ENCODE measurements at places on chromosomes 5 and 9.

- no peak for DNase-seq
These were observed 9.9 kb upstream of the NINJ1 start for GRCh38 chr9:93143830-93144530.

DNA sequence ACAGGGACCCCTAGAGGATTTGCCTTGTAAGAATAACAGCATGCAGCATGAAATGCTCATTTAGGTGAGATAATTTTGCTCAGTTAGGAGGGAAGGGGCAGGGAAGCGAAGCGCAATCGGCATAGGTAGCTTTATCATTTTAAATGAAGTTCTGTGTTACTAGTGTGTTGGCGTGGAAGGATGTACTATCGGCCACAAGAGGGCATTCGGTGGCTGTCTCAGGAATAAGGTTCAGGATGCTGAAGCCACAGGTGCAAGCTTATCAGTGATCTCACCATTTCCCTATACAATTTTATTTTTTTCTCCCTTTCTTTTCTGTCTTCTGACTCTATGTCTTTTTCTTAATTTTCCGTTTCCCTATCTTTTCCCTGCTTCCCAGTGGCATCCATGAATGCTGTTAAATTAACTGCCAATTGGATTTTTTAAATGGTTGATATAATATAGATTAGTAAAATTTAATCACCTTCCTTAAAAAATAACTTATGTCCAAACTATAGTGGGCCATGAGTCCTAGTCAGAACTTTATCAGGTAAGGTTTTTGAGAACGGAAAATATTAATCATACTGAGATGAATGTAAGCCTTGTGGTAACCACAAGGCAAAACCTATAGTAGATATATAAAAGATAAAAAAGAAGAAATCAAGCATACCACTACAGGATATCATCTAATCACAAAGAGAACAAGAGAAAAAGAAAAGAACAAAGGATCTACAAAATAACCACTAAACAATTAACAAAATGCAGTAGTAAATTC lies 1.2 kb upstream of the INSL6 start:
- DNase-seq, result peak; percentile 5

- no peak for DNase-seq
These were observed 236.5 kb downstream of the DMRTA1 start for GRCh38 chr9:22682961-22683699.

- DNase-seq, result no peak
These were observed 698 bp upstream of the CACNA1B start for GRCh38 chr9:137876781-137877386.

GRCh38 chr9:131252120-131252519 lies 24.2 kb downstream of the FAM78A start:
- no peak for DNase-seq

- no peak for DNase-seq
These were observed 10.0 kb upstream of the CNTFR start for GRCh38 chr9:34599546-34599945.
